Esophagus squamous epithelium (tissue), 5 donors: ENCODE measurements at places on chromosomes 3 and 15. TPM values are rescaled to one million over a fixed set of nuclear protein-coding genes. Genes with fewer than 3 reads are reported as not detected.

GOLGA8J gene
- not detected for total RNA-seq

MGA gene
- 12.9 TPM for total RNA-seq

- no peaks in the 10 kb centered on the region for H3K4me1 ChIP-seq
- no peak for DNase-seq
- no peak overlapping the region for H3K4me3 ChIP-seq
- no peaks in the 10 kb centered on the region for H3K36me3 ChIP-seq
- H3K27ac ChIP-seq, result no peak overlapping the region
These were observed 12.2 kb upstream of the VIPR1 start for GRCh38 chr3:42490243-42490642.

- peaks cover 42% of the 10 kb centered on the region for H3K4me1 ChIP-seq
- H3K36me3 ChIP-seq, result no peaks in the 10 kb centered on the region
- no peaks in the 10 kb centered on the region for H3K27me3 ChIP-seq
- H3K4me3 ChIP-seq, result no peak overlapping the region
These were observed 213.7 kb downstream of the LPP start for GRCh38 chr3:188367678-188368077.

DNA sequence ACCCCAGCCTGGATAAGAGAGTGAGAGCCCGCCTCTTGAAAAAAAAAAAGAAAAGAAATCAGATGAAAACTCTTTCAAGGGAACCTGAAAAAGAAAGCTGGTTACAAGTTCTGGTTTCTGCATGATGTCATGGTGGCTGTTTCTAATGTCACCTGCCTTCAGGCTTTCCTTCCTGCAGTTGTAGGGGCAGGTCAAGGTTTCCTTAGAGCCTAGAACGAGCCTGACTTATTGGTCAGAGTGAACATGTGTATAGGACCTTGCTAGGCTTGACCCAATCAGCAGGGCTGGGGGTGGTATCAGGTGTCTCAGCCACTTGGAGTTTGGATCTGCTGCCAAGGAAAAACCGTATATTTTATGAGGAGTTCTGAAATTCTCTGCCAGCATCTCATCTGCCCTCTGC is 3.8 kb downstream of the IVD start:
- H3K27me3 ChIP-seq, result no peaks in the 10 kb centered on the region
- no peak overlapping the region for H3K27ac ChIP-seq
- peaks cover 31% of the 10 kb centered on the region for H3K4me1 ChIP-seq
- peaks cover 3% of the 10 kb centered on the region for H3K36me3 ChIP-seq

DNA sequence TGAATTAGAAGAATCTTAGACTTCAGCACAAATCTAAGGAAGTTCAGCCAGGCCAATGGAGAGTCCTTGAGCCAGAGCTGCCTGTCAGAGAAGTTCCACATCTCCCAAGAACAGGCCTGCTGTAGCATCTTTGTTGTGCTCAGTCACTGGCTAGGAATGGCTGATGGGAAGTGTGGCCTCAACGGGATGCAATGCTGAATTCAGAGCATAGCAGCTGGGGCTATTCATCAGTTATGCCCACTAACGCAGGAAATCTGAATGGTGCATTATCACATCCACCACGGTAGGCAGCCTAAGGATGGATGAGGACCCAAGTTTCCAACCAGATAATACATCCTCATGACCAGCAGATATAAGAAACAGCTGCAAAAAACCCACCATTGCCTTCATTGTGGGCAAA is 3.2 kb upstream of the EIF1B start:
- H3K27ac ChIP-seq, result no peak overlapping the region
- peaks cover 1% of the 10 kb centered on the region for H3K36me3 ChIP-seq
- no peak for DNase-seq
- H3K4me1 ChIP-seq, result peaks cover 18% of the 10 kb centered on the region
- no peaks in the 10 kb centered on the region for H3K27me3 ChIP-seq
- no peak overlapping the region for H3K4me3 ChIP-seq

- no peak overlapping the region for H3K27ac ChIP-seq
- H3K36me3 ChIP-seq, result no peaks in the 10 kb centered on the region
- no peaks in the 10 kb centered on the region for H3K27me3 ChIP-seq
- DNase-seq, result no peak
These were observed 18.3 kb downstream of the ANP32A start for GRCh38 chr15:68802373-68802772.
